Liver (tissue), 10 donors: ENCODE measurements at places on chromosomes 5 and 9. TPM values are rescaled to one million over a fixed set of nuclear protein-coding genes. Genes with fewer than 3 reads are reported as not detected.

Gene PKN3
- 4.2 TPM for total RNA-seq

Gene TMOD1
- 20.0 TPM for total RNA-seq

Gene RPS14
- 948 TPM for total RNA-seq

Gene RGMB
- total RNA-seq: 2.5 TPM

Gene NREP
- 82.7 TPM for total RNA-seq

Gene COL23A1
- 0.33 TPM for total RNA-seq

Gene NFIL3
- total RNA-seq: 20.2 TPM

Gene LECT2
- 72.0 TPM for total RNA-seq

Gene PCDHGA5
- 0.50 TPM for total RNA-seq

Gene PPP6C
- 10.1 TPM for total RNA-seq

Gene PCDHGB5
- 3.8 TPM for total RNA-seq

Gene GPX3
- total RNA-seq: 72.9 TPM

Gene GFI1B
- total RNA-seq: 53.6 TPM

Gene GABRA1
- total RNA-seq: not detected

Gene MCC
- total RNA-seq: 47.3 TPM

Gene LTC4S
- 1.3 TPM for total RNA-seq

Gene MYORG
- total RNA-seq: 26.6 TPM

Gene PCDHGB7
- total RNA-seq: 3.1 TPM
